Iris pigment epithelial cell (primary cell): ENCODE measurements at places on chromosomes 13 and 19.

GRCh38 chr19:34838753-34839431 lies 65.9 kb upstream of the ZNF599 start:
- DNase-seq = peak; percentile 20

DNA sequence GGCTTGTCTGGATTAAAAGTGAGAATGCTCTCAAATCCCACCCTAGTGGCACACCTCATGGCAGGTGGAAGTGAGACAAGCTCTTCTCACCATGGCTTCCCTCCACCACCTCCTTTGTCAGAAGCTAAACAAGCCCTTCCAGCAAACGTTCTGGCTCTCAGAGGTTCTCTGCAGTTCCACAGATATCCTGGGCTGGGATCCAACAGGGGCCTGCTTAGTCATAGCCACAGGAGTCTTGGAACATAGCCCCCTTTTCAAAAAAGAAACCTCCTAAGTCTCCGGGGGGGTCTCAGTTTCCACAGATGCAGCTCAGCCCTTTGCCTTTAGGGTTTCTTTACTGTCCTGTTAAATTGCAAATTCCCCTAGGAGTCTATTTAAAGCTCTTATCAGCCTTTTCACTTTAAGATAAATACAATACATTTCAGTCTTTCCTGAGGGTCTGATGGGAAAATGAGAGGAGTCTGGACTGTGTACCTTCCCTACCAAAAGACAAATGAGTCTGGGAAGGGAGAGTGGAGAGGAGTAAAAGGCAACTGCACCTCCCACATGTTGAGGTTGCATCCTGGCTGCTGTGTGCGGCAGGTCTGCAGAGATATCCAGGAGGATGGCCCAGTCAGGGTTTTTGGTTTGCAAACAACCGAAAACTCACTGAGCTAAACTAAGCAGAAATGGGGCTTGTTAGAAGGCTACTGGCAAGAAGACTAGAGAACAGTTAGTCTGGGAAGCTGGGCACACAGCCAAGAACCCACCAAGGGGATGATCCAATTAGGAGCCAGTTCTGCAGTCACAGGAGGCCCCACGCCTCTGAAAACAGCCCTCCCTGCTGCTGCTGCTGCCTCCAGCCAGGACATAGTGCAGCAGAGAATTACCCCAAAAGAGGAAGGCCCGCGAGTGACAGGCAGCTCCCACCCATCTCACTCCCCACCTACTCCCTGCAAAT lies 41.4 kb upstream of the SERP2 start:
- DNase-seq = peak; percentile 89

GRCh38 chr19:40599902-40600569 lies 1.1 kb upstream of the LTBP4 start:
- DNase-seq = no peak

GRCh38 chr13:41587490-41587889 lies 130.1 kb downstream of the RGCC start:
- no peak for DNase-seq

DNA sequence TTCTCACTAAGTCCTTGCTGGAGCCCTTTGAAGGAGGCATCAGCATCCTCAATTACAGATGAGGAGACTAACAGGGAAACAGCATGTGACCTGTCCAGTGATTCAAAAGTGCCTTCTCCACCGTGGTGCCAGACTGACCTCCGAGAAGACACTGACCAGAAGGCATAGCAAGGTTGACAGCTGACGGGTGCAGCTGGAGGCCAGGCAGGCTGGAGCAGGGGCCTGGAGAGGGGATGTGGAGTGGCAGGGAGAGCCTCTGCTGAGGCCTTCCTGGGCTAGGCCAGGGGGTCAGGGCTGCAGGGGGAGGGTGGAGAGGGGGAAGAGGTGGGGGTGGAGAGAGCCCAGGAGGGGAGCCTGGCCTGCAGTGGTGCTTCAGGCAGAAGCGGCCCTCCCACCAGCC lies 66.3 kb downstream of the KCTD15 start:
- DNase-seq = no peak

- no peak for DNase-seq
These were observed 21.7 kb downstream of the ZNF274 start for GRCh38 chr19:58204566-58204965.

GRCh38 chr13:25688536-25688935 lies 316.8 kb downstream of the ATP8A2 start:
- DNase-seq = no peak

GRCh38 chr19:21694171-21694906 lies 73.0 kb downstream of the ZNF100 start:
- DNase-seq = no peak

- DNase-seq = no peak
These were observed 30.2 kb downstream of the ATP8A2 start for GRCh38 chr13:25401958-25402357.

DNA sequence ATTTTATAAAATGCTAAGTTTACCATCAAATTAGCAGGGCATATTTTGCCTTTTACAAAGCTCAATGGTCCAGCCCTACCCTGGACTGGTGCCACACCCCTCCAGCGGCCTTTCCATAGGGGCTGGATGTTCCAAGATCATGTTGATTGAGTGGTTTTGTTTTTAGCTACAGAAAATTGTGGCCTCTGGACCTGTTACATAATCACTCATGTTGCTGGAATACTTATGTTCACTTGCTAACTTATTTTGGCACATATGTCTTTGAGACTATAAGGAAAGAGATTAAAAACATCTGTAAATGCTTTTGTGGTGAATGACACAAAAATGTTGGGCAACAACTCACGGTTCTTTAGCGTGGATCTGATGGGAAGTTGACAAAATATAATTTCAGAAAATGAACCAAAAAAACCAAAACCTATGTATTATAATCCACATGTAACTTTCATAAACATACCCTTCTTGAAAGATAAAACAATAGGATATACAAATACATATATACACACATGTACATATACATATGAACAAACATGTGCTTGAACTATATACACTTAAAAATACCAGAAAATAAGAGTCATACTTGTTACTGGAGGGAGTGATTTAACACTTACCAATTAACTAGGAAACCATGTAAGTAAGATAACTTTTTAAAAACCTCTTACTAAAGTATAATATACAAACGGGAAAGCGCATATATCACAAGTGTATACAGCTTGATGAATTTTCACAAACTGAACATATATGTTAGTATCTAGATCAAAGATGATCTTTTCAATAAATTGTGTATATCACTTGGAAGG lies 46.6 kb upstream of the SLC15A1 start:
- peak; percentile 85 for DNase-seq

GRCh38 chr13:110799246-110800236 lies 86.0 kb downstream of the ING1 start:
- DNase-seq = peak; percentile 66

DNA sequence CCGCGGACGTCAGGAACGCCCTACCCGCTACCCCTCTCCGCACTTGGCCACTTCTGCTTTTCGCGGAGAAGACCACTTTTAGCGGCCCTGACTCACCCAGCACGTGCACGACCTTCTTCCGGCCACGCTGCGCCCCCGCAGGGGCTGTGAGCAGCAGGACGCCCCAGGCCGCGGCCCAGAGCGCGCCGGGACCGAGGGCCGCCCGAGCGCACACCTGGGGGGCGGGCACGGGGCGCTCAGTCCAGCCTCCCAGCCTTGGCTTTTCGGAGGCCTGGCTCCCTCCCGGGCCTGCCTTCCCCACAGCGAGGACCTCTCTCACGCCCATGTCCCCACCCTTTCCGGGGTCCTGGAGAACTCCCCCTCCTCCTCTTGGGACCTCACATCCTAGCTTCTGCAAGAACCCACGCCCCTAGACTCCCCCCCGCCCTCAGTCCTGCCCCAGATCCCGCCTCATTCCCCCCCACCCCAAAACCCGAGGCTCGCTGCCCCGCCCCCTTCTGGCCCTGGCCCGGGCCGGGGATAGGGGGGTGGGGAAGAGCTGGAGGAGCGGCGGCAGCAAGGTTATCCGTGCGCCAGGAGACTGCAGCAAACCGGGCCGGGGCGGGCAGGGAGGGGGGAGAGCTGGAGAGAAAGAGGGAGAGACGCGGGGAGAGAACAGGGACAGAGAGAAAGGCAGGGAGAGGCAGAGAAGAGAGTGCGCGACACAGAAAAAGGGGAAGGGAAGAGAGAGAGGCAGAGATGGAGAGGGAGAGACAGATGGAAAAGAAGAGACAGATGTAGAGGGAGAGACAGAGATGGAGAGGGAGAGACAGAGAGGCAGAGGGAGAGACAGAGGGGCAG lies 11.5 kb downstream of the TM6SF2 start:
- DNase-seq = no peak

- peak; percentile 77 for DNase-seq
These were observed 2.9 kb upstream of the HOOK2 start for GRCh38 chr19:12778017-12778904.

GRCh38 chr19:23509686-23510450 lies 114.6 kb upstream of the ZNF91 start:
- DNase-seq = no peak

- no peak for DNase-seq
These were observed 81.3 kb downstream of the SLC7A1 start for GRCh38 chr13:29513981-29514719.

GRCh38 chr13:110233181-110233950 lies 73.6 kb downstream of the COL4A1 start:
- peak; percentile 89 for DNase-seq

DNA sequence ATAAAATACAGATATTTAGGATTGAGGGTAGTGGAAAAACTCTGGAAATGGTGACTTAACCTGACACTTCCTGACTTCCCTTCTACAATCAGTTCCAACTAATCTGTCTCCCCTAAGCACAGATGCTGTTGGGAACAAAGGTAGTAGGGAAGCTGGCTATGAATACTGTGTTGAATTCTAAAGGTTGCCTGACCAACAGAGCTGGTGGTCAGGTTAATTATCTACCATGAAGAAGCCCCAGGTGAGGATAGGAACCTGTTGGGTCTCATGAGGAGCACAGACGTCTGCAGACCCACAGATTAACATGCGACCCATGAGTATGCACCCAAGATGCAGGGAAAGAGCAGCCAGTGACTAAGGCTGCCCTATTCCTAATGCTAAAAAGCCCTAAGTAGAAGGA lies 172.3 kb downstream of the DIAPH3 start:
- DNase-seq = no peak

DNA sequence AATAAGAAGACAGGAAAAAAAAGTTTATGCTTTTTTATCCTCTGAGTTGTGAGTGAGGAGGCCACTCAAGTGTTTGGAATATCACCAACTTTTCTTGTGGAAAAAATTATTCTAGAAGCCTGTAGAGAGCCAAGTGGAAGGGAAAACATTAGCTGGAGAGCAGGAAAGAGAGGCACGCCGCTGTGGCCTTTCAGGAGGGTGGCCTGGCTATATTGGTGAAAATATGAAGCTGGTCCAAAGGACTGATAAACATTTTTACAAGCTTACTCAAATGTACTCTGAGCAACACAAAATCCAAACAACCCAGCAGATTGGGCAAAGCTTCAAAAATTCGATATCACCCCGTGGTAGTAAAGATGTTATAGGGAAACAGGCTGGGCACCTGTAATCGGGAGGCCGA lies 2.3 kb upstream of the EIF3G start:
- DNase-seq = peak; percentile 58

DNA sequence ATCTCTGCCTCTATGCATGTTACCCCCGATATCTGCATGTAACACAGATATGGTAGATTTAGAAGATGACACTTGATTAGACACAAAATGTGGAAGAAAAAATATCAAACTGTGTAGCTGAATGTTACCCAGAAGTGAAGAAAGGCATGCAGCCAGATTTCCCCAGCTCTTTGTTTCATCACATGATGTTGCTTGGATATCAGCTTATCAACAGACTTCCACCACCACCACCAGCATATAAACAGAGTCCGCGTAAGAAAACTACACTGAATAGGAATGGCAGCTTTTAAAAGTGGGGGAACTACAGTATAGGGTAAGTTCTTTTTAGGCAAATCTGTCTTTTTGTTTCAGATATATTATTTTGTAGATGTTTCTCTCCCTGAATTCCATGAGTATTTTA lies at the start of gene FAM216B:
Gene FAM216B, plus strand, starts transcription at position 233 of the 400 bp plus-strand sequence. CDS start 2,484 bp downstream, outside the sequence.
- DNase-seq = peak; percentile 34

DNA sequence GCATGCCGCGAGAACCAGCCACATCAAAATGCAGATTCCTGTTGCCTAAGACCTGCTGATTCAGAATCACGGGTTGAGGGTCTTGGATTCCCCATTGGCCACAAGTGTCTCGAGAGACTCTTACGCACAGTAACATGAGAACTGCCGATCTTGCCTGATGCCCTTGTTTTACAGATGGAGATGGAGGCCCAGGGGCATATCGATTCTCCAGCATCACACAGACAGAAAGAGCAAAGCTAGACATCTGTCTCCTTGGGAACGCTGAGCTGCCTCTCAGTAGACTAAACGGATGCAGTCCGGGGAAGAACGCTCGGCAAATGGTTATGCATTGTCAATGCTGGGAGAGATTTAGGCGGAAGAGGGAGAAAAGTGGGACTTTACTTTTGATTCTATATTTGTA lies 5.4 kb downstream of the NLRP12 start:
- no peak for DNase-seq

- no peak for DNase-seq
These were observed 14.8 kb upstream of the GPI start for GRCh38 chr19:34350161-34350561.

DNA sequence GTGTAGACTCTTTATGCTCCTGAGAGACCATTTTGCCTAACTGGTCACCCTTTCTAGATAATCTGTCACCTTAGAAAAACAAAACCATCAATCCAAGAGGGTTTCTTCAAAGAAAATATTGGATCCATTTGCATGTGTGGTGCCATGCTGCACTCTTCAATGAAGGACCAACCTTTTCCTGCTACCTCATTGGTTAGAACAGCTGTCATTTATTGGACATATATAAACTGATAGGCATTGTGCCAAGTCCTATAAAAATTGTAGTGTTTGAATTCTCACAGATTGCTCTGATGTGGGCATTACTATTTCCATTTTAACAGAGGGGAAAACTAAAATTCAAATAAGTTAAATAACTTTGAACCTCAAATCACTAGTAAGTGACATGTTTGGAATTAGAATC lies 333.2 kb downstream of the MYO16 start:
- DNase-seq = no peak

- no peak for DNase-seq
These were observed 23.5 kb upstream of the LAIR1 start for GRCh38 chr19:54387991-54388801.

- peak; percentile 3 for DNase-seq
These were observed 126.7 kb downstream of the MAB21L1 start for GRCh38 chr13:35349673-35350278.

DNA sequence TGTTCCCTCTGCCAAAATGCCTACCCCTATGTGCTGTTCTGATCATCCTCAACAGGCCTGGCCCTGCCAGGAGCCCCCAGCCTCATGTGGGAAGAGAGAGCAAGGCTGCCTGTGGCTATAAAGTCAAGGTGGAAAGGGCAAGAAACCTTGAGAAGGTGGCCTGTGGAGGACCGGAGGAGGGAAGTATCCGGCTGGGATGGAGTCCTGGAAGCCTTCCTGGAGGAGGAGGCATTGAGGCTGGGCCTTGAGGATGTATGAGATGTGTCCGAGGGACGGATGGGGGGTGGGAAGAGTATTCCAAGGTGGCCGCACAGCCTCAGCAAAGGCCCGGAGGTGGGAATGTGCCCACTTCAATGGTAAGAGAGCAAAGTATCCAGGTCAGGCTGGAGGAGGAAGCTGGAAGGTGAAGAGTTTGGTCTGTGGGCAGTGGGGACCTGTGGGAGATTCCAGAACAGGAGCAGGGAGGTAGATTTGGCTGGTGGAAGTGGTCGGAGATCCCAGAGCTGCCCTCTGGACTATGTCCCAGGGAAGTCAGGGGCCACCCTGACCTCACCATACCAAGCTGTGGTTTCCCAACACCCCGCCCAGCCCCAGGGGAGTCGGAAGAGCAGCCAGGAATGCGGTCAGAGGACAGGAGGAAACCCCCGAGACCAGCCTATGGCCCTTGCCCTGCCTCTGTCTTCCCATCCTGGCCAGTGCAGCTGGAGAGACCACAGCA lies 3.0 kb upstream of the PLIN4 start:
- no peak for DNase-seq
